Suprapubic skin (tissue), 4 donors: ENCODE measurements at places on chromosomes 5 and 9.

DNA sequence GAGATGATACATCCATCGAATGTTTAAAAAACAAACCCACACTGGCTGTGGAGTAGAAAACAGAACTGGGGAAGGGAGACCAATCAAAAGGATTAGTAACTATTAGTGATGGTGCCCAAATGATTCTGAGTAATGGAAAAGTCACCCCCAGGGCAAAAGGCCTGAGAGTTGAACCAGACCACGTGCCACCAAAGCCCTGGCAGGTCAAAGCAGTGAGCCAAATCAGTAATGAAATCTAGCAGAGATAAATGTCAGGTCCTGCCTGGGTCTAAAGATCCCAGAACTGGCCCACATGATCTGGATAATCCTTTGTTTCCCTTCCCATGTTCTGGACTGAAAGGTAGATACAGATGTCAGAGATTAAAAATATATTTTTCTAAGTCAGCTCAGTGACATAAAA is 9.4 kb downstream of the OTULINL start:
- no peak for DNase-seq

- no peak for DNase-seq
These were observed 99.9 kb downstream of the GABRB2 start for GRCh38 chr5:161446655-161447054.

DNA sequence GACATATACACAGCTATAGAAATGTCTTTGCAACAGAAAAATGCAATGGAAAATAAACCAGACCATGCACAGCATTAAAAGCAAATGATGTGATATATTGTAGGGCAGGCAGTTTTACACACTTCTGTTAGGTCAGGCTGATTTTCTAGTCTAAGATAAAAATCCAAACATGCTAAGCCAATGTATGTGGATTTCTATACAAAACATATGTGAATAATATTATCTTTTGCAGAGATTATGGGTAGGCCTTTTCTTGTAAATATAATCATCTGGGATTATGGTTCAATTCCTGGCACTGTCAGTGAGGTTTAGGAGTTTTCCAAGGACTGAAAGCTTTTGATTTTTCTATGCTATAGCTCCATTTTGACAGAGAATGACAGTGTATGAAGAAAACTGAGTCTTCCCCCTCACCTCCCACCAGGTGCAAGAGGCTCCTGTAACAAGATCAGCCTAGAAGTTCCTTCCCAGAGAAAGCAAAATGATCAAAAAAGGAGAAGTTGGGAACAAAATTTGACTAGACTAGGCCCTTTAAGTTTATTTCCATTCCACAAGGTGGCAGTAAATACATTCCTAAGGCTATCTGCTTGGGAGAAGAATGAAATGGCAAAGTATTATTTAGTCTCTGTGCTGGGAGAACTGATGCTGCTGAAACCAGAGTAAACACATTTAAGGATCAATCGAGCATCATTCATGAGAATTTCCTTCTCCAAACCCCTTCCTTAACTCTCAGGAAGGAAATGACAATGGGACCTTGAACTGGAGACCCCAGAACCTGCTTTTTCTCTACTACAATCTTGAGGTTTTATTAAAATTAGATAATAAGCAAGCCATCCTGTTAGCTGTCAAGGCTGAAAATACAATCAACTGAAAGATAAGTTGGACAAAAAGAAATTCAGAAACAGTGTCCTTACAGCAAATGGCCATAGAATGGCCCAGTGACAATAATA is 133.0 kb upstream of the TUT7 start:
- DNase-seq, result no peak

DNA sequence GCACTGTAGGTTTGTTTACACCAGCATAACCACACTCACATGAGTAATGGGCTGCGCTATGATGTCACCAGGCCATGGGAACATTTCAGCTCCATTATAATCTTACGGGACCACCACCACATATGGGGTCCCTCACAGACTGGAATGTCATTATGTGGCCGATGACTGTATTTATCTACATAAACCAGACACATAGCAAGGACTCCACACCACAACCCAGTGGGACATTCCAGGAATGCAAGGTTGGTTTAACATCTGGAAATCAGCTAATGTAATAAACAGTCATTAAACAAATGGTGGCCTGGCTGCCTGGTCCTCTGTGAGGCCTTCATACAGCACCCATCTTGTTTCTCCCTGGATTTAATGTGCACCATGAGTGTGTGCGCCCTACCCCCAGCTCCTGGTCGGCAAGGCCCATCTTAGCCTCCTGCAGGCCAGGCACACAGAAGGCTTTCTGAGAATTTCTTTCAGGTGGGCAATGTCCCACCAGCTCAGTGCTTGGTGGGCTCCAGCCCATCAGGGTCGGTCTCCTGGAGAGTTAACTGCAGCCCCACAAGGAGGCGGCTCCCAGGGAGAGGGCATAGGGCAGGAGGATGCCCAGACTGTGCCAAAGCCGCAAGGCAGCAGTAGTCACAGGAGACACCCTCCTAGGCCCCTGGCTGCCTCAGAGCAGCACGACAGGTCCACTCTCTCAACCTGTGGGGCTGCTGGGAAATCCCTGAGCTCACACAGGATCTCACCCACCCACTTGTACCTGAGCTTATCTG is 35.9 kb upstream of the SARDH start:
- DNase-seq, result peak; percentile 31

DNA sequence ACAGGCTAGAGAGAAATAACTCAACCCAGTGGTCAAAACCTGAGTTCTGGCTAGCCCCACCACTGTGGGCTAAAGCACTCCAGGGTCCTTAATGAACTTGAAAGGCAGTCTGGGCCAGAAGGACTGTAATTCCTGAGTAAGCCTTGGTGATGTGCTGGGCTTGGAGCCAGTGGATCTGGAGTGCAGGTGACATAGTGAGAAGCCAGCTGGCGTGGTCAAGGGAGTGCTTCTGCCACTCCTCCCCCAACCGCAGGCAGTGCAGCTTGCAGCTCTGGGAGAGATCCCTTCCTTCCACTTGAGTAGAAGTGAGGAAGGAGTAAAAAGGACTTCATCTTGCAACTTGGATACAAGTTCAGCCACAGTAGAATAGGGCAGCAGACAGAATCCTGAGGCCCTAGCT is 424.0 kb downstream of the CDH18 start:
- no peak for DNase-seq

- no peak for DNase-seq
These were observed 10.6 kb downstream of the GRIN3A start for GRCh38 chr9:101727612-101728524.

DNA sequence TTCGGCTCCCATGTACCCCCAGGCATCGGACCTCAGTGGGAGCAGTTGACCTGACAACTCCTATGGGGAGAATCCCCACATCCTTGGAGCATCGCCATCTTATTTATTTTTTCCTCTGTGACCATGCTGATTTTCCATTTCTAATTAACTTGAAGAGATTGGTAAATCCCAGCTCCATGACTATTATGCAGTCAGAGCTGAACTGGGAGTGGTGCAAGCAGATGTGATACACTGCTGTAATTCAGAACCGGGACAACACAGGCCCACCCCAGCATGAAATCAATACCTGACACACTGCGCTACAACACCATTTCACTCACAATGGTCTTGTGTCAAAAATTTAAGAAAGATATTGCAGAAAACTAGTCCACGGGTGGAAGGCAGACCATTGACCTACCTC is 1.0 kb upstream of the TRPM3 start:
- no peak for DNase-seq

GRCh38 chr5:125393221-125393815 is 646.9 kb upstream of the ZNF608 start:
- DNase-seq, result no peak

DNA sequence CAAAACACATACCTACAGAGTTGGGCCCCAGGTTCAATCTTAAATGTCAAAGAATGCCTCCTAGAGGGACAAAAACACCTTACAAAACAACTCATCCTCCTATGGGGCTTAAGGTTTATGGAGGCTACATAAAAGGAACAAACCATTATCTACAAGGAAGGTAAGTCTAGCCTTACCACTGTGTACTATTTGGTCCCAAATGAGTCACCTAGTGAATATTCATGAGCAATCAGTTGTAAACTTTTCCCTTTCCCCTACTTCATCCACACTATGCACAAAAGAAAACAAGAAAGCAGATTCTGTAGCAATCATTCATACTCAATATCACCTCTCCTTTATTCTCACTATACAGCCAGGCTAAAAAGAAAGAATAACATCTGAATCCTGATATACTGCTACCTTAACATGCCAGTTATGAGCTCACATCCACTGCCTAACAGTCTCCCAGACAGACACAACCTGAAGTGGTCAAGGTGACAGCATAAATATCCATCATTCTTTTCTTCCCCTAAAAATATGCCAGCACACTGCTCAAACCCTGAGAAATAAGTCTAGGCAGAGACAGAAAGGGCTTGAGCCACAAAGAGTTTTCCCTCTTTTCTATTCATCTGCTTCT is 6.2 kb downstream of the OXCT1 start:
- DNase-seq, result no peak

DNA sequence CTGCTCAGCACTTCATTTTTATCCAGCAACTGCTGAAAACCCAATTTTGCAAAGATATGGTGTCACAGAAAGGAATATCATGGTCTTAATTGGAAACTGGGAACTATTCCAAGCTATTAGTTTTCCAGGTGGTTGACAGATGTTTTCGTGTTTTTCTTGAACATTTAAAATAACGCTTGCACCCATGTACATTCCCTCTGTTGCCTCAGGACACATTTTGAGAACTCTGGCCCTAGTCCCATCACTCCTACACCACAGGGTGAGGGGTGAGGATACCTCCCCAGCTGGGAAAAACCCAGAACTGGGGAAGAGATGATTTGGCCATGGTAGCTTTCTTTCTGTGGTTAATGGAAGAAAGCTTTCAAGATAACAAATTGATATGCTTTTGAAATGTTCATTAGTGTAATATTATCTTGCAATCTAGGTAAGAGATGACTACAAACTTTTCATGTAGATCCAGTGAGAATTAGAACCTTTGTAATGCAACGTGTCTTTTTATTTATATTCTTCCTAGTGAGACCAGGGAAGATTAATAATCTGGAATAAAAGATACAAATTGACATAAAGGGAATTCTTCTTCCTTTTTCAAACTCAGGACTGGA is 627.0 kb downstream of the RAB3C start:
- no peak for DNase-seq

DNA sequence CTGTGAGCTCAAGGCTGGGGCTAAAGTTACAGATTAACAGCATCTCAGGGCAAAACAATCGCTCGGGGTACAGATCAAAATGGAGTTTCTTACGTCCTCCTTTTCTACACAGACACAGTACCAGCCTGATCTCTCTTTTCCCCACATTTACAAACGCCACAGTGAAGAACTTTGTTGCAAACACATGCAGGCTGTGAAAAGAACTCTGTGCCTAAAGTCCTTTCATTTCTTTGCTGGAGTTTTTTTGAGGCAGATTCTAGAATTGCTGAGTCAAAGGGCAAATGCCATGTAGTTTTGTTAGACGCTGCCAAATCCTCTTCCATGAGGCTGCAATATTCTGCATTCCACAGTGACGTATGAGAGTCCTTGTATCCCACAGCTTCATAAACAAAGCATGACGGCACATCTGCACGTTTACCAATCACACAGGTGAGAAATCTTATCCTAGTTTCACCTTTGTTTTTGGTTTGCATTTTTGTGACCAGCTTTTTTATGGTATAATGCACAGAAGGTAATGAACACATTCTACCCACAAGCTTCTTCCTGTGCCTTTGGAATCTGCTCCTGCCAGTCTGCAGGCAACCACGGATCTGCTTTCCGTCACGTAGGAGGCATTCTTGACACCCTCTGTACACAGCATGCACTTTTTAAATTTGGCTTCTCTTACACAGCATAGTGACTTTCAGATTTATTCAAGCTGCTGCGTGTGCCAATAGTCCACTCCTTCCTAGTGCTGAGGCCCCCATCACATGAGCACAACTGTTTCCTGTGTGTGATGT is 44.6 kb upstream of the LPCAT1 start:
- no peak for DNase-seq

DNA sequence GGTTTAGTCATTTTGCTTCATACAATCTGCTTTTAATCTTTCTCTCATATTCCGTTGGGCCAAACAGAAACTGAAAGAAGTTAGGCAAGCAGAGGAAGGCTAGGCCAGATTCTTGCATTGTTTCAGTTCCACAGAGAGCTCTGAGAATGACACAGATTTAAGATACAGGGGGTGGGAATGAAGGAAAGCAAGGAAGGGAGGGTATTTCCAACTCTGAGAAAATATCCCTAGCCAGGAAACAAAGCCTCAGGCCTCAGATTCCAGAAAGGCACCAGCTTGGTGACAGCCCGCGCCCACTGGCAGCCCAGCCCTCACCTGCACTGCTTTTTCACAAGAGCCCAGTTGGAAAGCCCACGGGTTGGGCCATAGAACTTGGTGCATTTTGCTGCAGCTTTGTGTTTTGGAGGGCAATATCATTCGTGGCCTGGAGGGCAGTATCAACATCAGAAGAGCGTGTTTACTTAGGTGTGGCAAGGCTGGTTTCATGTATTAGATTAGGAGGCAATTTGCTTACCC is 63.5 kb downstream of the ENC1 start:
- DNase-seq, result no peak

- no peak for DNase-seq
These were observed 187.3 kb downstream of the NR3C1 start for GRCh38 chr5:143216211-143216610.

DNA sequence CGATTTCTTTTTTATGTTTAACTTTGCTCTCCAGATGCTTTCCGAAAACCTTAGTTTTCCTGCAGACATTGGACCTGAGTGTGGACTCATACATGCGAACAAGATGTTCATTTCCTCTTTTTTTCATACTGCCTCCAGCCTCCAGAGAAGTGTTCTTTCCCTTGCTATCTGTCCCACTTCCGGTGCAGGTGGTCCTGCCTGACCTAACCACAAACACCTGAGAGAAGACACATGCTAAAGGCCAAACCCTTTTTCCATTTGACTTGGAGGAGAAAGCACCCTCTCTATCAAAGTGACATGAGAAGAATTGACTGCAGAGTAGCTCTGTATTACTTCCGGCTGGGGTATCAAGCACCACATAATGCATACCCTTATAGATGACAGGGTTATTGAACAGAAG is 334.0 kb downstream of the ARHGEF28 start:
- no peak for DNase-seq

DNA sequence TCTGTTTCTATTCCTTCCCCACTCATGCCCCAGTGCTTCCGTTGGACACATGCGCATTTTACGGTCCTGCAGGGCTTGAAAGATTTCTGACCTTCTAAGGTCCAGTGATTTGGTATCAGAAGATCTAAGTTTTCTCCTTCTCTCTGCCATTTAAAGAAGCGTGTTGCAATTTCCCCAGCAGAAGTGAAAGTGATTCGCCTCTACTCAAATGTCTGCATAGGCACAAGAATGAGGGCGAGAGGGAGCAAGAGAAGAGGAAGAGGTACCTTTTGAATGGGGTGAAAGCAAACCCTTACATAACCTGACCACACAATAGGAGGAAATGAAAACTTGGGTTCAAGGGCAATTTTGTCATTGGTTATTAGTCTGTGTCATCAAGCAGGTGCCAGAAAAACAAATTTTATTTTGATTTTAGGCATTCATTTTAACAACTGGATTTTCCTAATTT is 31.7 kb upstream of the NR3C1 start:
- no peak for DNase-seq

GRCh38 chr5:14547666-14548065 is 33.9 kb upstream of the OTULINL start:
- DNase-seq, result no peak
